Fibroblast of the aortic adventitia (primary cell): ENCODE measurements at places on chromosomes 2 and 18.
A peak's percentile ranks its signal among the peaks of the same experiment; 100 is the strongest.

DNA sequence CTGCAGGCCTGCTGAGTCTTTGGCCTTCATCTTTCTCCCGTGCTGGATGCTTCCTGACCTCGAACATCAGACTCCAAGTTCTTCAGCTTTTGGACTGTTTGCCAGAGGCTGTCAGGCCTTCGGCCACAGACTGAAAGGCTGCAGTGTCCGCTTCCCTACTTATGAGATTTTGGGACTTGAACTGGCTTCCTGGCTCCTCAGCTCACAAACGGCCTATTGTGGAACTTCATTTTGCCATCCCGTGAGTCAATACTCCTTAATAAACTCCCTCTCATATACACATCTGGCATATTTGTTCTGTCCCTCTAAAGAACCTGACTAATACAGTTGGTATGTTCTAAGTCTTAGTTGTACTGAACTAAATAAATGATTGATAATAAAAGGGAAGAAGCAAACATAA is 702.8 kb upstream of the LINC00305 start:
- no peak for DNase-seq

DNA sequence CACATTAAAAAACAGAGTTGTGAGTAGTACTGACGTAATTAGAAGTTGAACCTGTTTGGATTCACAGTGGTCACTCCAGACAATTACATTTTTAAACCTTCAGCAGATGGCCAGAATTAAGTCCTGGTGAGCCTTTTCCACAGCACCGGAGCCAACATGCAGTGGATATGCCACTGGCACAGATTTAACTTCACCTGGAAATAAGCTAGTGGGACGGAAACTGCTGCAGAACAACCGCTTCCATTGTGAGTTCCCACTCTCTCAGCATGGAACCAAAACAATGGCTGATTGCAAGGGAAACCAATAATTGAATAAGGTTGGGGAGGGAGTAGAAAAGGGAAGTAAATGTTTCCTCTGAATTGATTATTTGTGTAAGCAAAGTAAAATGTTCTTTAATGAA is 515.1 kb downstream of the STK39 start:
- DNase-seq = no peak

DNA sequence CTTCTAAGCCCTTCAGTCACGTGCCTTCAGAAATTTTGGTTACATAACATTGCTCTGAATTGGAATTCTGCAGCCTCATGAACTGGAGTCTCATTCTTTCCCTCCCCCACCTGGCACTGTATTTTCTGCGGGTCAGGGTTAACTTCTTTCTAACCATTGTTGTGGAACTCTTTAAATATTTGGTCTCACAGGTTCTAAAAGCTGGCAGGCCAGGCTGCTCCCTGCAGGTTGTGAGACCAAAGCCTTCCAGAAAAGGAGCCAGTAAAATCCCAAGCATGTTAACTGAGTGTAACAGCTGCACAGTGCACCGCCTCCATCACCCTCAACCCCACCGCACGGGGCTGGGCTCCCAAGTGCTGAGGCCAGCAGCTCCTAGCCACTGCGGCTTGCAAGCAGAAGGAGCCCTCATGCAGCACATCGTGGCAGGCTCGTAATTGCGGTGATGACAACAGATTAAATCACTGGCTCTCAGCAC is 174.1 kb upstream of the ALPP start:
- peak; percentile 68 for DNase-seq

- DNase-seq = no peak
These were observed 166.0 kb downstream of the TMEM182 start for GRCh38 chr2:102927854-102928267.

DNA sequence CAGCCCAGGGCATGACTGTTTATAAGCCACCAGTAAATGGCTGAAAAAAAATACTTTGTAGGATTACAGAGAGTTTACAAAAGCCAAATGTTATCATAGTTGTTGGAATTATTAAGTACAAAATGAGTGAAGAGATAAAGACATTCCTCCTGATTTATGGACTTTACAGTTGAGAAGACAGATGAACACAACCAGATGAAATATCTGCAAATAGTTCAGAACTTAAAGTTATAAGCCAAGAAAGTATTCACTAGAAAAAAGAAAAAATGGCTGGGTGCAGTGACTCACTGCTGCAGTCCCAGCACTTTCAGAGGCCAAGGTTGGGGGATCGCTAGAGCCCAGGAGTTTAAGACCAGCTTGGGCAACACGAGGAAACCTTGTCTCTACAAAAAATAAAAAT is 11.2 kb downstream of the PMAIP1 start:
- DNase-seq = peak; percentile 84

GRCh38 chr2:95292623-95293260 is 4.4 kb upstream of the KCNIP3 start:
- no peak for DNase-seq

- DNase-seq = no peak
These were observed 94.9 kb upstream of the PXDN start for GRCh38 chr2:1839066-1839756.

- peak; percentile 98 for DNase-seq
These were observed 121.3 kb downstream of the AGAP1 start for GRCh38 chr2:235614900-235615712.

- DNase-seq = no peak
These were observed 380.4 kb downstream of the TNS1 start for GRCh38 chr2:217622205-217623060.
